ENCODE measurements at places on chromosomes 4 and X.

DNA sequence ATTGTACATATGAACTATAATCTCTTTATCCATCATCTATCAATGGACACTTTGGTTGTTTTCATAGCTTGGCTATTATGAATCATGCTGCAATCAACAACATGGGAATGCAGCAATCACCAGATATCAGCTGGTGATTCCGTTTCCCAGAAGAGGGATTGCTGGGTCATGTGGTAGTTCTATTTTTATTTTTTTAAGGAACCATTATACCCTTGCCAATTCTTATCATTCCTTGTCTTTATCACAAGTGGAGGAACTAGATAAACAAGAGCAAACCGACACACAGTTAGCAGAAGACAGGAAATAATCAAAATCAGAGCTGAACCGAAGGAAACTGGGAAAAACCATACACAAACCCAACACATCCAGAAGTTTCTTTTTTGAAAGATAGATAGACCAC, 14.5 kb upstream of the LNX1 start:
- DNase-seq, result no peak

- DNase-seq, result no peak
These were observed 102.5 kb downstream of the LARP7 start for GRCh38 chr4:112739442-112739841.

GRCh38 chr4:1471443-1472147, 65.4 kb upstream of the NKX1-1 start:
- DNase-seq, result no peak

DNA sequence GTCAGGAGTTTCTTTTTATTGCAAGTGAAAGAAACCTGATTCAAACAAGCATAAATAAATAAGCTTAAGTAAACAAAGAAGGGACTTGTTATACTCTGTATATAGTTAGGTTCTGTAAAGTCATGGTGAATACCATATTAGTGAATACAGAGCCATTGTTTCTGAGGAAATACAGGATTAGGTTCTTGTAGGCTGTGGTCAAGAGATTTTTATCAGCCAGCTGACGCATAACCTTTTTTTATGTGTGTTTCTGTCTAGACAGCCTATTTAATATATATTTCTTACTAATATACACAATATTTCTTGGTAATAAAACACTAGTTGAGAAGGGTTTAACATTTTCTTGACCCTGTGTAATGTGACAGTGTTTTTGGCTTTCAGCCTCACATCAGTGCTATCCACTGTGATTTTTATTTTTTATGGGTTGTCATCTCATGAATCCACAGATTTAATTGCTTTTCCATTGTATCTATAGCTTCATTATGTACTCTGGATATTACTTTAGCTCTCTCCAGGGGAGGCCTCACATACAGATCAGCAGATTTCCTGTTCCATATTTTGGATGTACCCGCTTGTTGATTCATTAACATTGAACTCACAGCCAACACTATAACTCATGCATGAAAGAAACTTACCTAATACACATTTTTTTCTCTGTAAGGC, 8.0 kb downstream of the HERC3 start:
- DNase-seq, result no peak

GRCh38 chr4:52868133-52868532, 6.0 kb downstream of the RASL11B start:
- no peak for DNase-seq

- DNase-seq, result no peak
These were observed 122.2 kb downstream of the SHROOM4 start for GRCh38 chrX:50691820-50692219.

DNA sequence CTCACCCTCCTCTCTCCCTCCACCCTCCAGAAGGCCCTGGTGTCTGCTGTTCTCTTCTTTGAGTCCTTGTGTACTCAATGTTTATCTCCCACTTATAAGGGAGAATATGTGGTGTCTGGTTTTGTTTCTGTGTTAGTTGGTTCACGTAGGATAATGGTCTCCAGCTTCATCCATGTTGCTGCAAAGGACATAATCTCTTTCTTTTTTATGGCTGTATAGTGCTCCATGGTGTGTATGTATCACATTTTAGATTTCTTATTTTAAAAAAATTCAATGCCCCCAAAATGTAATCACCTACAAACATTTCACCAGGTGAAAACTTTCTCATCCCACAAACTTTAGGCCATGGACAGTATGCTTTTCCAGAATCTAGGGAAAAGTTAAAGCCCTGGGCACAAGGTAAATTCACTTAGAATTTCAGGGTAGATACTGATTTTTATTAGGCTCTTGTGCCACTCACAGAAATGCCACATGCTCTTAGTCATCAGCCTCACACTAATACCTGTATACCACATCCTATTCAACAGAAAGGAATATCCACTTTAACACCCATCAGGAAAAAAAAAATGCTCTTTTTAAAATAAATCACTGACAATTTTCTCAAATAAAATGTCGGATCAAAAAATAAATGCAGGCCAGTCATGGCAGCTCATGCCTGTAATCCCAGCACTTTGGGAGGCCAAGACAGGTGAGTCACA, 104.8 kb upstream of the ENPP6 start:
- DNase-seq, result no peak

- DNase-seq, result no peak
These were observed 98.3 kb upstream of the MAML3 start for GRCh38 chr4:140252141-140252741.

DNA sequence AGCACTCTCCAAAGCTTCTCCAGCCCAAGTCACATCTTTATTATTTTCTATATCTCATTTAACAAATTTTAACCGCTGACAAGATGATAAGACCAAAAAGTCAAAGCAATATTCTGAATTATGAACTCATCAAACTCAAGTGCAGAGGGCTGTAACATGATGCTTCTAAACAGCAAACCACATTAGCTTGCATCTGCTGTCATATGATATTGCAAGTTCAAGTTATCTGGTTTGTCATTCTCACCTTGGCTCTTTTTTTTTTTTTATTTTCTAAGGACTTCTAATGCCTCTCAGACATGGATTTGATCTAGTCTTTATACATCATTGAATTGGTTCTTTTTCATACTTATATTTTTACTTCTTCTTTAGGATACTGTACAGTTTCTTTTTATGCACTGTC, 93.4 kb downstream of the SLC10A7 start:
- no peak for DNase-seq

- no peak for DNase-seq
These were observed 106.8 kb upstream of the CBLL2 start for GRCh38 chrX:22165732-22166457.

DNA sequence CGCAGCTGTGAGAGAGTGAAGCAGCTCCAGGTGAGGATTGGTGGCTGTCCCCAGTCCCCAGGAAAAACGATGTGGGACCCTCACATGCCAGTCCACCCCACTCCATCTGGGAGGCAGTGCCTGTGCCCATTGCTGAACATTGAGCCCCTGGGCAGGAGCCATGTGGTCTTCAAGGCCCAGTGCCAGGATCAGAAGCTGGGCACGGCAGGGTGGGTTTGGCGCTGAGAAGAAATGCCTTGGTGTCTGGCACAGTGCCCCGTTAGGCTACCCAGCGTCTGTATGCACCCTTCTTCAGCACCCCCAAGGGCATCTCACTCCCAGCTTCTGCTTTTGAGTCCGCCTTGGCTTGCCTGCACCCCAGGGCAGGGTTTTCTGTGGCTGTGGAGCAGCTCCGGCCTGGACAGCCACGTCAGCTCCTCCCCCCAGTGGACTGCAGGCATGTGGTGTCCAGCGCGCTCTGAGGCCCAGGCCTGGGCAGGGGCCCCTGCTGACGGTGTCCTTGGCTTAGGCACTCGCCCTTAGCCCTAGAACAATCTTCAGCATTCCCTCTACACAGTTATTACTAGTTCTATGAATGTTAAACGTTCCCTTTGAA, 28.6 kb downstream of the RGS12 start:
- no peak for DNase-seq

DNA sequence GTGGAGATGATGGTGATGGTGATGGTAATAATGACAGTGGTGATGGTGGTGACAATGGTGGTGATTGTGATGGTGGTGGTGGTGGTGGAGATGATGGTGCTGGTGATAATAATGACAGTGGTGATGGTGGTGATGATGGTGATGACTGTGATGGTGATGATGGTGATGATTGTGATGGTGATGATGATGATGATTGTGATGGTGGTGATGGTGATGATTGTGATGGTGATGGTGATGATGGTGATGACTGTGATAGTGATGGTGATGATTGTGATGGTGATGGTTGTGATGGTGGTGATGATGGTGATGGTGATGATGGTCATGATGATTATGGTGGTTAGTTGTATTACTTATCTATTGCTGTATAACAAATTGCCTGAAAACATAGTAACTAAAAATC, 108.9 kb upstream of the NKX1-1 start:
- DNase-seq, result no peak

DNA sequence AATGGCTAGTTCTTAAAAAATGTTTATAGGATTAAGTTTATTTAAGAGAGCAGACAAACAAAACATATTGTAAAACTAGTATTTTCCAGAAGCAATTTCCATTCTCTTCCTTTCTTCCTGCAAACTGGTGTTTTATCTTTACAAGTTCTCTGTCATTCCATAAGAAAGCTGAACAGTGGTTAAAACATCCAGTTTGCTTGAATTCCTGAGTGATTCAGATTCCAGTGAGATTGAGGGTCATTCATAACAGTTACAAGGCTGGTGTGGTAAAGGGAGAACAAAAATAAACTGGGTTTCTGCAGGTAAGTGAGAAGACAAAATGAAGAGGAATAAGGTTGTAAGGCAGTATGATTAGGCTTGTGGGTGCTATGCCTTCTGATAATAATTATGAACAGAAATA, 544.8 kb upstream of the DIPK2B start:
- no peak for DNase-seq

- peak; percentile 16 for DNase-seq
These were observed 538 bp downstream of the SCML2 start for GRCh38 chrX:18353931-18354368.

- DNase-seq, result no peak
These were observed 990.2 kb downstream of the STPG2 start for GRCh38 chr4:97153042-97153441.

- no peak for DNase-seq
These were observed 541 bp downstream of the AIMP1 start for GRCh38 chr4:106316773-106317409.

- no peak for DNase-seq
These were observed 113.8 kb upstream of the WDR17 start for GRCh38 chr4:175951794-175952193.

DNA sequence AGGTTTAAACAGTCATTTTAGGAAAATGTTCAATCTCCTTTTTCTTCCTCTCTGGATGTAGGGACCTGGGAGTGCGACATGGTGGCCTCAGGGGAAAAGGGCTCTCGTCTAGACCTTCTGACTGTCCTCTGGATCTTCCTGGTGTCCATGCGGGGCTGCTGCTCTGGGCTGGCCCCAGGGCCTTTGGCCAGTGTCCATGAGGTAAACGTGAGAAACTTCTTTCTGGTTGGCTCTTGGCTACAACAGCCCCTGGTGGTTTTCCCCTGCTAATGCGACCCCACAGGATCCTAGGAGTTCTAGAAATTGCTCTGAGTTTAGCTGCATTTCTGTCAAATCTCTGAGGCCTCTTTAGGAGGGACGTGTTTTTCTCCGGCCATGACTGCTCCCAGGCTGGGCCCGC, 85.7 kb downstream of the MFAP3L start:
- no peak for DNase-seq

GRCh38 chr4:80424225-80424581, 88.7 kb downstream of the CFAP299 start:
- DNase-seq, result no peak

- DNase-seq, result no peak
These were observed 92.5 kb upstream of the MAMLD1 start for GRCh38 chrX:150270622-150271021.

DNA sequence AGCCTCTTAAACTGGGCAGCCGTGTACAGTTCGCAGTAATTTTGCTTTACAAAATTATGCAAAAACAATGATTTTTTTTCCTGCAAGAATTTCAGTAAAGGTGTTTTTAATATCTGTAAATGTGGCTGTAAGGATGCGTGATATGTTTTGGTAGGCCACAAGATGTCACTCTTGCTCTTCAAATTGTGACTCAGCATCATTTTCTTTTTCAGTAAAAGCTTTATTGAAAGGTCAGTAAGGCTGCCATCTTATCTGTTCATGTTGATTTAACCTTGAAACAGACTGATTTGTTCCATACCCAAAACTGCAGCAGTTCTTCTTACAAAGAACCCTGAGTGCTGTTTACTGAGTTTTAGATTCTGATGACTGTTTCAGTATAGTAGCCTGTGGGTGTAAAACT, 39.9 kb downstream of the TXLNG start:
- DNase-seq, result no peak

GRCh38 chrX:65679071-65679540, 11.7 kb downstream of the MSN start:
- DNase-seq, result no peak

- DNase-seq, result no peak
These were observed 69.9 kb upstream of the WDR1 start for GRCh38 chr4:10186228-10187214.

DNA sequence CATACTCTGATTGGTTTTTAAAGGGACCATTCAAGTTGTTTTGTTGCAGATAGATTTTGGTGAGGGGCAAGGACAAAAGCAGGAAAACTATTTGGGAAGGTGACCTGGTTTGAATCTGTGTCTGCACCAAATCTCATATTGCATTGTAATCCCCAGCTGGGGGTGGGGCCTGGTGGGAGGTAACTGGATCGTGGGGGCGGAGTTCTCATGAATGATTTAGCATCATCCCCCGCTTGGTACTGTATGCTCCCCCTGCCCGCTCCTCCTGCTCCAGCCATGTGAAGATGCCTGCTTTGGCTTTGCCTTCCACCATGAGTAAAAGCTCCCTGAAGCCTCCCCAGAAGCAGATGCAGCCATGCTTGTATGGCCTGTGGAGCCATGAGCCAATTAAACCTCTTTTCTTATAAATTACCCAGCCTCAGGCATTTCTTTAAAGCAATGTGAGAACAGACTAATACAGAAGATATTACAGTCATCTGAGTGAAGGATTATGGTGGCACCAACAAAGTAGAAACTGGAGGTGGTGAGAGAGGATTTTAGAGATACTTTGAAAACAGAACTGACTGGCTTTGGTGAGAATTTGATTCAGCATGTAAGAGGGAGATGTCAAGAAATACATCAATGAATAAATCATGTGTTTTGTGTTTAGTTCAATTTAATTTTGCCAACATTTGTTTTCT, 14.4 kb downstream of the IL21 start:
- DNase-seq, result no peak

DNA sequence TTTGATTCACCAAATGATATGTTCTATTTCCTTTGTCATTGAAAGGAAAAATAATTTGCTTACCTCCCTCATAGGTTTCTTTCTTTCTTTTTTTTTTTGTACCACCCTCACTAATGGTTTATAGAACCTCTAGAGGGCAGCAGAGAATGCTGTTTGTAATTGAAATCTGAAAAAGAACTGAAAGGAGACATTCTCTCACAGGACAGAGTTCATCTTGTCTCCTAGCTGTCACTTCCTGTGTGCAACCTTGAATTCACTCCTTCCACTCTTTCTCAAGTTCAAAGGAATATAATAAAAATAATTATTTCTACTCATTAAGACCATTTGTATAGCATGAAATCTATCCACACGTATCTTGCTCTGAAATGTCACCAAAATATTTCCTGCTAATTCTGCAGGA, 51.0 kb downstream of the GUCY1B1 start:
- DNase-seq, result no peak

GRCh38 chrX:112851161-112851779, 10.6 kb upstream of the AMOT start:
- no peak for DNase-seq

Measured in activated CD4-positive, alpha-beta memory T cell treated with anti-CD3 and anti-CD28 coated beads, Interleukin-2, amount 10 ng/mL, durations not matched to agents 7 days and 5 days (primary cell).